ENCODE measurements at places on chromosomes 13 and 19.

DNA sequence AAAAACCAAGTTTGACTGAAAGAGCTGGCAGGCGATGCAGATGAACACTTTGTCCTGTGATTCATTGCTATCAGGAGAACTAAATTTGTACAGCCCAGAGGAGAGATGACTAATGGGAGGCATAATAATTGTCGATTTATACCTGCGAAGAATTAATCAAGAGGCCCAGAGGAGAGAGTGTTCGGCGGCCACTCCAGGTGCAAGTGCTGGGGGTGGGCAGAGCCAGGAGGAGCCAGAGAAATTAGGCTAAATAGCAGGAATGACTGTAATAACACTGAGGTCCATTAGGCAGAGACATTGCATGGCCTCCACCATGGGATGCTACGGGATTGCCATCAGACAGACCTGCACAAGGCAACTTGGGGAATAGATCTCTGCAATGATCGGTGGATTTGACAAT lies 107.7 kb upstream of the UQCRFS1 start:
- DNase-seq, result no peak

GRCh38 chr13:39768962-39769361 lies 113.5 kb downstream of the COG6 start:
- DNase-seq, result no peak

- no peak for DNase-seq
Observed at GRCh38 chr19:31312009-31312676, 37.1 kb downstream of the TSHZ3 start.

GRCh38 chr13:113183450-113184129 lies 24.9 kb downstream of the PCID2 start:
- DNase-seq, result no peak

DNA sequence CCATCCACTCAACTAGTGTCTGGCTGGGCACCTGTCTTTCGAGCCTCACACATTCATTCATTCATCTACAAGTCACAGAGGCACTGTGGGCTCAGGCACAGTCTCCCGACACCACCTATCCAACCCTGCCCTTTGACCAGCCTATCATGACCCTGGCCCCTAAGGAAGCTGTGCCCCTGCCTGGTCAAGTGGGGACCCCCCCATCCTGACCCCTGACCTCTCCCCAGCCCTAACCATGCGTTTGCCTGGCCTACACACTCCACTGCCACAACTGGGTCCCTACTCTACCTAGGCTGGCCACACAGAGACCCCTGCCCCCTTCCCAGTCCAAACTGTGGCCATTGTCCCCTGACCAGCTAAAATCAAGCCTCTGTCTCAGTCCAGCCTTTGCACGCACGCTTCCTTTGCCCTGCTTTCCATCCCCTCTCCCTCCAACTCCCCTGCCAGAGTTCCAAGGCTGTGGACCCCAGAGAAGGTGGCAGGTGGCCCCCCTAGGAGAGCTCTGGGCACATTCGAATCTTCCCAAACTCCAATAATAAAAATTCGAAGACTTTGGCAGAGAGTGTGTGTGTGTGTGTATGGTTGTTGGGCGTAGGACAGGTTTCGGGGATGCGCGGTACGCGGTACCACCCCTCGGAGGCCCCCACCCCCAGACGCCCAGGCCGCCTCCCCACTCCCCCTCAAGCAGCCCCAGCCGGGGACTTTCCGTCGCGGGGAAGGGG lies 404 bp upstream of the IL27RA start:
- no peak for DNase-seq

DNA sequence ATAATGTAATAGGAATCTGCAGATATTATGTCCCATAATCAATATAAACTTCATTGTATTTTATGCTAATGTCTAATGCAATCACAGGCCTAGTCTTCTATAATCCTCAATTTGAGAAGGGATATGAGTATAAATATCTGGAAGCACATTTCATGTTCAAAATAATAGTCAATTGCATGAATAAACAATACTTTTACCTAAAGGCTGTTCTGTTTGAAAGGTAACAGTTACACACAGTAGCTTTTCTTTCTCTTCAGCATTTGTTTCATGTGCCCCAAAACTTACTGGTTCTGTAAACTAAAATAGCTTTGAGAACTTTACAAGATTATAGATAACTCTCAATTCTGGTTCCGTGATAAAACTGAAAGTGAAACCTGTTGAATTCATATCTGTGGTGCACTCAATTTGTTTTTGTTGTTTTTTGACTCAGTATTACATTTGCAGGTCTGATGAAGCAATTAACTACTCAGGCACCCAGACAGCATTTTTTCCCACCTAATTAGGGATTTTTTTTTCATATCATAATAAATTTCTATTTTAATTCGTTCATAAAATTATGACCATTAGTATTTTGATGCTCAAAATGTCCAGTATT lies 1193.8 kb downstream of the SLITRK1 start:
- DNase-seq, result no peak

DNA sequence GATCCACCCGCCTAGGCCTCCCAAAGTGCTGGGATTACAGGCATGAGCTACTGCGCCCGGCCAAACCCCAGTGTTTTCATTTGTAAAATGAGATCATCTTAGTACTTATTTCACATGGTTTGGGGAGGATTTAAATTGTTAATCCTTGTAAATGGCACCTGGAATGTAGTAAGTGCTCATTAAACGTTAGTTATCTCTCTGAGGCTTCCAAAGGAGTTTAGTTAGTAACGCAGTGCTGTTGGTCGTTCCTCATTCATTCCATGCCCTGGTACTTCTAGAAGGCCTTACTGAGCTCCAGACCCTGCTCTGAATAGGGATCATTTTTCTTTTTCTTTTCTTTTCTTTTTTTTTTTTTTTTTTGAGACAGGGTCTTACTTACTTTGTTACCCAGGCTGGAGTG lies 5.2 kb downstream of the CPT1C start:
- no peak for DNase-seq

- no peak for DNase-seq
Observed at GRCh38 chr13:98535501-98536354, 41.2 kb downstream of the STK24 start.

DNA sequence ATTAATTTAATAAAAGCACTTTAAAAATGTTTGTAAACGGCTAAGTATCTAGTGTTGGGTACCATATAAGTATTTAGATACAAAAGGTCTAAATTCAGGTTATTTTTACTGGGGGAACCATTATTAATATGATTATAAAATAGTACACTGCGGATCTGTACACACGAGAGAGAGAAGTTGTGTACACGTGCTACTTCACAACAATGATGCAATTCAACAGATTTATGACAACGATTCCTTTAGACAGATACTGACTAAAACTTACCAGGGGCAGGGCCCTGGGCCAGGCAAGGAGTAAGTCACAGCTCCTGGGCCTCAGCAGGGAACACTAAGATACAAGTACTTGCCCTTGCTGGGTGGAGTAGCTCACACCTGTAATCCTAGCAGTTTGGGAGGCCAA lies 29.1 kb upstream of the TPTE2 start:
- no peak for DNase-seq

DNA sequence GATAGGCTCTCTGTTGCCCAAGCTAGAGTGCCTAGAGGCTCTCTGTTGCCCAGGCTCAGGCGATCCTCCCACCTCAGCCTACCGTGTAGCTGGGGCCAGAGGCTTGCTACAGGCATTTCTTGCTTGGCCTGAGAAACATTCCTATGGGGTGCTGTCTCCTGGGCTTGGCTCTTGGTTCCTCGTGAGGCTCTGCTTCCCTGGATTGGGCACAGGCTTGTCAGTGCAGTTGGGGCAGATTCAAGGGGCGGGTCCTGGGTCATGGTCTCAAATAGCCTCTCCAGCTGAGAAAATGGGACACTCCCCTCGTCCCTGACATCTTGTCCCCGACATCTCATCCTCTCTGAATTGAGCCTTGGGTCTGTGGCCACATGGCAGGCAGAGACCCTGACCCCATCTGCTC lies 4.9 kb downstream of the TSSK6 start:
- no peak for DNase-seq

GRCh38 chr13:39108783-39109182 lies 70.5 kb downstream of the NHLRC3 start:
- DNase-seq, result no peak

DNA sequence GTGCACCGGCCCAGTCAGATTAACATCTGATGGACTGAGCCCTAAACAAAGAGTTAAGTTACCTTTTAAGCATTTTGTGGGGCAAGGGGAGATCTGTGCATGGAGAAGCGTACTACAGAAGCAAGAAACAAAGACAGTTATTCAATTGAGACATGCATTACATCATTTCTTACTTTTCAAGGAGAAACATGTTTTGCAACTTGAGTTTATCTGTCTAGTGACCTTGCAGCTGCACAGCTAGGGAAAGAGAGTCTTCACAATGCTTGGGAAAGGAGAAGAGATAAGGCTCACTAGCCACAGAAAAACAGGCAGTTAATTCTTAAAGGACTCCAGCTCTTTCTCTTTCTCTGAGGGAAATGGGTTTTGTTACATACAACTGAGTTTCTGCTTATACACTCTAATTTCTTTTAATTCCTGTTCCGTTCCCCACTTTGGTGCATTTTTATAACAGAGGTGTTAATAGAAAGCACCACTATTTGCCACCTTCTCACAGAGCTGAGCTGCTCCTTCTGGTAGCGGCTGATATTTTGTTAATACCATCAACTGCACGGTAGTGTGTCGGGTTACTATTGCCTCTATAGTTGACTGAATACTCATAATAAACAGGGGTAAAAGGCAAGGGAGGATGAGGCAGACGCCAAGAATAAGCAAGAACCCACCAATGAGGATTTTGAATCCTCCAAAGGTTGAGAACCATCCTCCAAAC lies 55.9 kb downstream of the ZNF431 start:
- no peak for DNase-seq

DNA sequence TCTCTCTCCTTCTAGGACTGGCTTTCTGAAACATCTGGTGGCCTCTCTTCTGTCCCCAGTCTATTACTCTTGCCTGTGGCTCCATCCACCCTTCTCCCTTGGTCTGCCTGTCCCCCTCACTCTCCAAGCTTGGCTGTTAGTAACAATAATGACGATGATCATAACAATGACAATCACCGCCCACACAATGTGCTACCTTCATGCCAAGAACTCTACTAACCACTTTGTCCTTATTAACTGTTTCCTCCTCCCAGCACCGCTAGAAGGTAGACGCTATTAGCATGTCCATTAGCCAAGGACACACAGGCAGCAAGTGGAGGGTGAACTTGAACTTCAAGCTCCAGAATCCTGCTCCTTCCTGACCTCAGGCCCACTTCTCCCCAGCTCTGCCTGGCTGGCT lies 2.7 kb downstream of the GYS1 start:
- no peak for DNase-seq

GRCh38 chr13:32317716-32318465 lies 2.6 kb downstream of the BRCA2 start:
- DNase-seq, result no peak

- no peak for DNase-seq
Observed at GRCh38 chr13:27489456-27489855, 39.1 kb upstream of the MTIF3 start.

GRCh38 chr13:45401314-45401713 lies 16.9 kb downstream of the SLC25A30 start:
- no peak for DNase-seq

DNA sequence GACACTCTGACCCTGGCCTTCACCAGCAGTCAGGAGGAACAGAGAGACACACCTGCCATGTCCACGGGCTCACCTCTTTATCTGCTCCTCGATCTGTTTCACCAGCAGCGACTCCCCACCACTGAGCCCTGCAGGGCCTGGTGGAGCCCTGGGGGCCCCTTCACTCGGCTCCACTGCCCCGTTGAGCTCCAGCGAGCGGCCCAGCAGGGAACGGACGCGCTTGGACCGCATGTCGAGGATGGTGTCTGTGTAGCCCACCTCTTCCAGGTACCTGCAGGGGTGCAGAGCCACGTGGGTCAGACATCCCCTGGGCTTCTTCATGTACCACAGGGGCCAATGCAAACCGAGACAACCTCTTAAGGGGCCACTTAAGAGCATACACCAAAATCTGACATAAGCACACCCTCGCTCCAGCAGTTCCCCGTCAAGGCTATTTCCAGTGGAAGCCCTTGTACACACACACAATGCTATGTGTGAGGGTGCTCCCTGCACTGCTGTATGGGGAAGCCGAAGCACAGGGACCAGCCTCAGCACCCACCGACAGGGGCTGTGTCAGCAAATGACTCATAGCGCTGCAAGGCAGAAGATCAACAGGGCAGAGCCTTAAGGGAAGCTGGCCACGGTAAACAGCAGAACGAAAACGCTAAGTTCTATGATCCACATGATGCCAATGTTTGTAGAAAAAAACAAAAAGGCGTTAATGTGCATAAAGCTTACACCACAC lies 12.7 kb upstream of the FKRP start:
- DNase-seq, result no peak

Data from T-helper 1 cell (primary cell).